Frontal cortex (tissue), 4 donors: ENCODE measurements at places on chromosomes 3 and 15.

DNA sequence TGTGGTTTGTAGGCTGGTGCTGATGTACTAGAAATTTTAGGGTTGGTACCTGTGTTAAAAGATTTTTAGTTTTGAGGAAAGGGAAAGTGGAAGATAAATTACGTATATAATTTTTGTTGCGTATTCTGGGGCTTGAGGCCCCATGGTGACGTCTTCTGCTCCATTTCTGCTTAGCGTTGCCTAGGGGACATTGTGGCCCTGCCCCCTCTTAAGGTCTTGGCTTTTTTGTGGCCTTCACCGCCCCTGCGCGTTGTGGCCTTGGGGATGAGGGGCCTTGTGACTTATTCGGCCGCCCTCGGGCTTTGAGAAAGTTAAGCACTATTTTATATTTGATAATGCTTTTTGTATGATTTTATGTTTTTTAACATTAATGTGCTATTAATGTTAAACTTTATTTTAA, 182.0 kb downstream of the KLF13 start:
- no peak for DNase-seq

DNA sequence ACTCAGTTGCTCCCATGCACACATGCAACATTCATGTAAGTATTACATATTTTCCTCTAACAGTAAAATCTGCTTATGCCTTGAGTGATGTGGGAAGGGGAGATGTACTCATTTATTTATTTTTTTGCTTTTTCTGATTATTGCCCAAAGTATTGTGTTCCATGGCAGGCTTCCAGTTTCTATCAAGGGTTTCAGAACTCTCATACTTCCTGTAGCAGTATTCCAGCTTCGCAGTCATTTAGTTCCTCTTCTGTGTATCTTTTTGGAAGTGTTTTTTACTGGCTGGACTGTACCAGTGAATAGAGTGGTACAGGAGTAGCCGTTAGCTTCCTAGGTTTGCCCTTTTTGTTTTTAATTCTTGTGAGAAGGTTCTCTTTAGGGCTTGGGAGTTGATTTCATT, 26.9 kb downstream of the RAB11A start:
- DNase-seq: no peak

GRCh38 chr3:17749281-17749680, 6.8 kb upstream of the TBC1D5 start:
- DNase-seq: no peak

DNA sequence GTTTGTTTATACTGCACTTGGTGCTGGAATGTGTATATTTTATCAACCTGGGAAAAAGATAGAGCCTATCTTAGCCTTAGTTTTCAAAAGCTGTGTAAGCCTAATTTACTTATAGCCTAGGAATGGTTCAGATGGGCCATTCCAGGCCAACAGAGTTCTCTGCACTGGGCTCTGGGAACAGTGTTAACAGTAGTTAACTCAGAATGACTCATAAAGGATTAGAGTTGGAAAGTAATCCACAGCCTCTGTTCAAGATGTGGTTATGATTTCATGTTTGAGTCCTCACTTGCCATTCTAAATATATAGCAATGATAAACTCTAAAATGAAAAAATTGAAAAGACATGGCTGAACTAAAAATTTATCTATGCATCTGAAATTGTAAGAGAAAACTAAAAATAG, 22.6 kb upstream of the PEX5L start:
- no peak for DNase-seq

GRCh38 chr15:75307778-75308390, 25.2 kb downstream of the GOLGA6D start:
- DNase-seq: no peak

- DNase-seq: no peak
These were observed 114.1 kb downstream of the DTWD1 start for GRCh38 chr15:49734831-49735508.

GRCh38 chr3:147900851-147901250, 491.7 kb downstream of the ZIC1 start:
- no peak for DNase-seq

GRCh38 chr3:67509471-67510075, 144.8 kb downstream of the SUCLG2 start:
- no peak for DNase-seq

DNA sequence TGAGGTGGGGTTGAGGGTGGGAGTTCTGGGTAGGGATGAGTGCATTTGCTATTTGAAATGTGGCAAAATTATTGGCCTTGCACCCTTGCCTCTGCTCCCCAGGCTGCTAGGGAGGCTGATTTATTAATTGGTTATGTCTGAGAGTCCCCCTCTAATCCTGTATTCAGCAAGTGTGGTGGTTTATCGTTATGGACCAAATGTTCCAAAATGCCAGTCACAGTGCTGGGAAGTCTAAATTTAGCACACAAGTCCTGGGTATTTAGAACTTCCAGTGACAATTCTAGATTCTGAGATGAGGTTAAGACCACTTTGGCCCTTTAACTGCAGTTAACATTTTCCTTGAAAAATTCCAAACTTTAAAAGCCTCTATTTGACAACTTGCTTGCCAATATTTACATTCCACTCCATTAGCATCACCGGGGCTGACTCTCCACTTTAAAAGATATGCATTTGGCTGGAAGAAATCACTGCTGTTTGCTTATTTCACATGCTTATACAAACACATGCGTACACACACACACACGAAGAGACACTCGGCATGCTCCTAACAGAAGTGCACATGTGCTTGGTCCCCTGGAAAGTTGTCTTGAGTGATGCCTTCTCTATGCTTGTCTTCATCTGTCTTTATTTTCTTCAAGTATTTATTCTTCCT, 247.7 kb downstream of the IL20RB start:
- DNase-seq: no peak

- no peak for DNase-seq
These were observed 140.5 kb upstream of the TBL1XR1 start for GRCh38 chr3:177337541-177338331.

DNA sequence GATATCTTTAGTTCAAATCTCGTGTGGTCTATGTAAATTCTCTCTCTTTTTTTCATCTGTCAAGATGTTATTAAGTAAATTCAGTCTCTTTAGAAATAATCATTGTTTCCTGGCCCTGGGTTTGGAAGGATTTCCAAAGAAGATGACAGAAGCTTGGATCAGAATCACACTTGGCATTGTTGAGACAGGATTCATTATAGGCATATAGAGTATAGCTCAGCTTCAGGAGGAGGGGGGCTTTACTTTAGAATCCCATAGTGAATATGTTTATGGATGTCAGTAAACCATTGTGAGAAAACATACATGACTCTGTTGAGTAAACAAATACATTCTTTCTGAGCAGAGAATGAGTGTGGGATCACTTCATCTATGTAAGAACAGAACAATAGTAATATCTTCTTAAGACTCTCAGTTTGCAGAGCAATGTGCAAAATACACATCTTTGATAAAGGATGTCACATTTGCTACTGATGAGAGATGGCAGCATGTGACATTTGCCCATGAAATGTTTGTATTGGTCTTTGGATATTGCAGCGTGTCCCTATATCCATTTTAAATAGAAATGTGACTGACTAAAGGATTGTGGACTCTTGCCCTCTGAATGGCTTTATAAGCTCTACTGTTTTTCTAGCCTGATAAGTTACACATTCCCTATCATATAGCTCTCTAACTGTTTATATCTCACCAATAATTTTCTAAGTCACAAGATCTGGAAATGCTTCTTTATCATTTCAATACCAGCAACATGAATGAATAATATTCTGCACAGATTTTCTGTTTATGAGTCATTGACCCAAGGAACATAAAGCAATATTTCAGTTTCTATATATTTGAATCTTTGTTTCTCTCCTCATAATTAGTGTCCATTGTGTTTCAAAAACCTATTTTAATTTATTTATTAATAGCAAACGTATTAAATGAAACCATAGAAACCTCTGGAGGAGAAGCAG, 95.6 kb upstream of the THRB start:
- DNase-seq: no peak

- DNase-seq: no peak
These were observed 528.9 kb downstream of the IGSF11 start for GRCh38 chr3:118505784-118506183.

DNA sequence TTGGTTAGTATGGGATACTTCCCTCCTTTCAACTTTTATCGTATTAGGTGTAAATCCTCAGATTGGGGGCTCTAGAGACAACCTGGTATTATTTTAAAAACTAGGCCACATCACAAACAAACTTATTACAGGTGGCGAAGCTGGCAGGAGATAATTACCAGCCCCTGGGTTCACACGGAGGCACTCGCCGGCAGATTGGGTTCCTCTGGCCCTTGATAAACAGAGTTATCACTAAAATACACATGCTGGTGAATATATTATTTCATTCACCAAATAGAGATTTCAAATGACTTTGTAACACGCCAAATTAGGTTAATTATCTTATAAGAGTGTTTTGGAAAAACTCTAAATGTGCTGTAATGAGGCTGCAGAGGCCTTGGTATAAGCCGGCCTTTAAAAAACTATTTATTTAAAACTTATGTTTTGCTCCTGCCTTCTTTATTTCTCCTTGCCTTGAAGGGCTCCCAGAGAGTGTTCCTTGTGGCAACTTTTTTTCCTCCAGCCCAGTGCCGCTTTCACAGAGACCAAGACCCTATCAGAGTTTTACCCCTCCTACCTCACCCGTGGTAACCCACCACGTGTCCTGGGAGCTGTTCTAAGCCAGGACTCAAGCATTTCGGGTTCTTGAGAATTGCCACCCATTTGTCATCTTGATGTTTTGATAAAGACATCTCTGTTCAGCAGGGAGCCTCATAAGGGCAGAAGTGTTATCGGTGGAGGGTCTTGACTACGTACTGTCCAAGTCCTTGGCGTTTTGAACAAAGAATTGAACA, 468.6 kb upstream of the CFAP20DC start:
- no peak for DNase-seq

GRCh38 chr3:112199622-112200316, 66.7 kb upstream of the GCSAM start:
- DNase-seq: no peak

DNA sequence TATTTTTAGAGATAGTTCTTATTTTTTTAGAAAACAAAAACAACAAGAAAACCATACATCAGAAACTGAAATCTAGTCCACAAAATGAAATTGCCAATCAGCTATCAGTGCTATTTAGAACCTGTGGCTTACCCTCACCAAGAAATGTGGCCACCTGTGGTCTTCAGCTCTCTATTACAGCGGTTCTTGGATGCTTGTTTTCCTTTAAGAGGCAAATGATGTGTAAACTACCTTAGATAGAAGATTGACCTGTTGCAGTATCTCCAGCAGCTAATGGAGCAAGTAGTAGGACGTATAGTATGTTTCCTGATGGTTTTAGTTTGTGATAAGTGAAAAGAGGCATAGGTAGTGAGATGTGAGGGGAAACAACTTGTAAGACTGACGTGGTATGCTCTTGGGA, 21.2 kb downstream of the TFG start:
- no peak for DNase-seq

GRCh38 chr3:128112357-128112968, 11.1 kb downstream of the RUVBL1 start:
- DNase-seq: no peak
